ENCODE measurements at places on chromosomes 1 and 21. TPM values are rescaled to one million over a fixed set of nuclear protein-coding genes. Genes with fewer than 3 reads are reported as not detected.

The RPE65 gene
- total RNA-seq: not detected

The NSL1 gene
- total RNA-seq: 38.5 TPM

The MRPL55 gene
- total RNA-seq: 57.8 TPM

The KCNK2 gene
- total RNA-seq: not detected

DNA sequence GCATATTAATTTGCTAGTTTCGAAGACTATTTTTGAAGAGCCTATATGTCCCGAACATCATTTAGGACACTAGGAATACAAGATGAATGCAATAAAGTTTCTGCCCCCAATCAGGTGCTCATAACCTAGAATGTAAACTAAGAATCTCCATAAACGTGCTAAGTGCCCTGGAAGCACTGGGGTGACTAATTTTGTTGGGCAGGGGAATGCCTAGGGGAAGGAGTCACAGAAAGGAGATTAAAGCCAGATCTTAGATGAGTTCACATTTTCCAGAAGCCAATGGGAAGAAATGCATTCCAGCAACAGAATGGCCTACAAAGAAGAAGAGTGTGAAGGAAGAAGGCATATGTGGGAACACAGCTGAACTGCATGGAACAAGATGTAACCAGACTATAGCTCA is 19.5 kb downstream of the SCYL3 start:
- no peak overlapping the region for H3K4me3 ChIP-seq
- H3K27ac ChIP-seq: no peak overlapping the region
- DNase-seq: no peak
- peaks cover 60% of the 10 kb centered on the region for H3K36me3 ChIP-seq
- H3K27me3 ChIP-seq: no peaks in the 10 kb centered on the region

DNA sequence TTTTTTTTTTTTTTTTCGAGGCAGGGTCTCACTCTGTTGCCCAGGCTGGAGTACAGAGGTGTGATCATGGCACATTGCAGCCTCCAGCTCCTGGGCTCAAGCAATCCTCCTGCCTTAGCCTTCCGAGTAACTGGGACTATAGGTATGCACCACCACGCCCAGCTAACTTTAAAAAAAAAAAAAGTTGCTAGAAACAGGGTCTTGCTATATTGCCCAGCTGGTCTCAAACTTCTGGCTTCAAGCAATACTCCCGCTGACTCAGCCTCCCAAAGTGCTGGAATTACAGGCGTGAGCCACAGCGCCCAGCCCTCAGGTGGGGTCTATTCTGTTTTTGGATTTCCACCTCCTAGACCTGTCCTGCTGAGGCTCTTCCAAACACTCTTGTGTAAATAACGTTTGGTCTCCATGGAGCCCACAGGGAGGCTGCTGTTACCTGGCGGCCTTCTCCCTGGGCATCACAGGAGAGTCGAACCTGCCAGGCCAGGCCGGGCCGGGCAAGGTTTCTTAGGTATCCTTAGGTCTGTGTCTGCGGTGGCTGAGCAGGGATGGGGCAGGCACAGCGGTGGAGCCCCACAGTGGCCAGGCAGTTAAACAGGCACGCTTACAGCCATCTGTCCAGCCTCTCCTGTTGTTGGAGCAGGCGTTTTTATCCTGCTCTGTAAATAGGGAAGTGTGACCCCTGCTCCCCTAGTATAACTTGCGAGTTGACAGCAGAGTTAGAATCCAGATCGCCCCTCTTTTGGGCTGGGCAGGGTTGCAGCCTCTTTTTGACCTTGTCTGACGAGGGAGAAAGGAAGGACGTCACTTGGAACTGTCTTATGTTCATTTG is 18.8 kb downstream of the PLEKHM2 start:
- H3K27ac ChIP-seq: no peak overlapping the region
- peaks cover under 1% of the 10 kb centered on the region for H3K4me1 ChIP-seq
- H3K27me3 ChIP-seq: no peaks in the 10 kb centered on the region
- H3K36me3 ChIP-seq: peaks cover 3% of the 10 kb centered on the region
- H3K4me3 ChIP-seq: no peak overlapping the region
- DNase-seq: no peak

The OLIG1 gene
- not detected for total RNA-seq

- H3K4me1 ChIP-seq: no peaks in the 10 kb centered on the region
- no peak for DNase-seq
- no peaks in the 10 kb centered on the region for H3K36me3 ChIP-seq
- no peak overlapping the region for H3K4me3 ChIP-seq
- no peaks in the 10 kb centered on the region for H3K27me3 ChIP-seq
- no peak overlapping the region for H3K27ac ChIP-seq
These were observed 218.6 kb downstream of the SLC44A5 start for GRCh38 chr1:75392278-75392677.

- peaks cover 6% of the 10 kb centered on the region for H3K36me3 ChIP-seq
- H3K27me3 ChIP-seq: no peaks in the 10 kb centered on the region
- DNase-seq: peak; percentile 83
- H3K4me1 ChIP-seq: peaks cover 17% of the 10 kb centered on the region
These were observed 5.3 kb upstream of the CCDC27 start for GRCh38 chr1:3746830-3747521.

The CD5L gene
- total RNA-seq: not detected

- H3K27me3 ChIP-seq: peaks cover 28% of the 10 kb centered on the region
- H3K27ac ChIP-seq: no peak overlapping the region
- no peaks in the 10 kb centered on the region for H3K36me3 ChIP-seq
- no peak for DNase-seq
- peaks cover 14% of the 10 kb centered on the region for H3K4me1 ChIP-seq
These were observed 6.6 kb upstream of the HES4 start for GRCh38 chr1:1006305-1007159.

The S100A1 gene
- not detected for total RNA-seq

- H3K36me3 ChIP-seq: peaks cover 36% of the 10 kb centered on the region
- peak overlapping the region; percentile 29 for H3K27ac ChIP-seq
- peaks cover 47% of the 10 kb centered on the region for H3K4me1 ChIP-seq
- no peak overlapping the region for H3K4me3 ChIP-seq
- peak; percentile 83 for DNase-seq
These were observed 94.4 kb upstream of the KRTAP19-8 start for GRCh38 chr21:31132574-31133242.

- no peak overlapping the region for H3K27ac ChIP-seq
- H3K4me3 ChIP-seq: no peak overlapping the region
- DNase-seq: no peak
- no peaks in the 10 kb centered on the region for H3K4me1 ChIP-seq
- no peaks in the 10 kb centered on the region for H3K36me3 ChIP-seq
These were observed 494.6 kb downstream of the NEGR1 start for GRCh38 chr1:71787699-71788098.

Measured in CD4-positive, alpha-beta memory T cell (primary cell).